ENCODE measurements at places on chromosomes 6 and 20. TPM values are rescaled to one million over a fixed set of nuclear protein-coding genes. Genes with fewer than 3 reads are reported as not detected.
A peak's percentile ranks its signal among the peaks of the same experiment; 100 is the strongest.

Gene GNAS-AS1
- 0.81 TPM for total RNA-seq

- DNase-seq = no peak
These were observed 379.7 kb upstream of the IMPG1 start for GRCh38 chr6:76451926-76452709.

Gene TAAR1
- not detected for total RNA-seq

DNA sequence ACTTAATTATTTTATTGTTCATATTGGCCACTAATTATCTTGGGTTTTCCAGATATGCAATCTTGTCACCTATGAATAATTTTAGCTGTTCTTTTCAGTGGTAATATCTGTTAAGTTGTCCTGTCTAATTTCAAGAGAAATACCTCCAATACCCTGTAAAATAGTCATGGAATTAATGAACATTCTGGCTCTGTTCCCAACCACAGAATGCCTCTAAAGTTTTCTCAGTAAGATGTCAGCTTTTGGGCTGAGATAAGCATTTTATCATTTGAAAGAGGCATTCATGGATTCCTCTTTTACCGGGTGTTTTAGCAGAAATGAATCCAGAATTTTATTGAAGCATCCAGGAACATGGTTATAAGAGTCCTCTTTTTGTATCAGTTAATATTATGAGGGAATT is 109.3 kb downstream of the WDR27 start:
- DNase-seq = peak; percentile 88

Gene CGA
- total RNA-seq = not detected

All from fibroblast of the aortic adventitia (primary cell).